ENCODE measurements at places on chromosomes 2 and 18. TPM values are rescaled to one million over a fixed set of nuclear protein-coding genes. Genes with fewer than 3 reads are reported as not detected.
A peak's percentile ranks its signal among the peaks of the same experiment; 100 is the strongest.

GRCh38 chr2:178476477-178476876, 1.9 kb downstream of the FKBP7 start:
- peaks cover 7% of the 10 kb centered on the region for H3K27me3 ChIP-seq
- peaks cover 13% of the 10 kb centered on the region for H3K4me1 ChIP-seq
- peak overlapping the region; percentile 66 for H3K4me3 ChIP-seq
- H3K27ac ChIP-seq: no peak overlapping the region
- no peak for DNase-seq
- no peaks in the 10 kb centered on the region for H3K36me3 ChIP-seq

DNA sequence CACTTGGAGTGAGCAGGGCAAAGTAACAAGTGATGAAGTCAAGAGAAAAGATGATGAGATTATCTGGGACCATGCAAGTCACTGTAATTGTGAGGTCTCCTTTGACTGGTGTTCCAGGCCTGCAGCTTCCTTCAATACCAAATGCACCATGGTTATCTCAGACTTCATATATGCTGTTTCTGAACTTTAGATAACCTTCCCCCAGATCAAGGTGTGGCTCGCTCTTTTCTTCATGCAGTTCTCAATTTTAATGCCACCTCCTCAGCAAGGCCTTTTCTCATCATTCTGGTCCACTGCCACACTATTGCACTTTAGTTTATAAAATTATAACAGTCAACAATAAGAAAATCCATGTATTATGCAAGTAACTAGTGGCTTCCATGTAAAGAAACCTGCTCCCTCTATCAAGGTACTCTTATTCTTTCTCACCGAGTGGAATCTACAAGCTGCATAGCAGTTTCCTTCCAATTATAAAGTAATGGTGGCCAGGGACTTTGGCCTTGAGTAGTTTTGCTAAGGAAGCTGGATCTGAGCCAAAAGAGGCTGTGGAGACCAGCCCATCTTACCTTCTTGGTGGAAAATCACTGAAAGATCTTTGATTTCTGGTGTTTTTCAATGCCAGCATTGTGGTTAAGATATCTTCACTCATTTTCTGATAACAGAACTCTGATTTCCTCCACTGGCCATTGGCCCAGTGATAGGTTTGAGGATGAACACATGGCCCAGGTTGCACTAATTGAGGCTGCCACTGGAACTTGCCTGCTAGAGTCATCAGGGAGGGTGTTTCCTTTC, 113.6 kb downstream of the KCNE4 start:
- H3K36me3 ChIP-seq: no peaks in the 10 kb centered on the region
- no peaks in the 10 kb centered on the region for H3K27me3 ChIP-seq
- H3K4me3 ChIP-seq: no peak overlapping the region
- DNase-seq: no peak

DNA sequence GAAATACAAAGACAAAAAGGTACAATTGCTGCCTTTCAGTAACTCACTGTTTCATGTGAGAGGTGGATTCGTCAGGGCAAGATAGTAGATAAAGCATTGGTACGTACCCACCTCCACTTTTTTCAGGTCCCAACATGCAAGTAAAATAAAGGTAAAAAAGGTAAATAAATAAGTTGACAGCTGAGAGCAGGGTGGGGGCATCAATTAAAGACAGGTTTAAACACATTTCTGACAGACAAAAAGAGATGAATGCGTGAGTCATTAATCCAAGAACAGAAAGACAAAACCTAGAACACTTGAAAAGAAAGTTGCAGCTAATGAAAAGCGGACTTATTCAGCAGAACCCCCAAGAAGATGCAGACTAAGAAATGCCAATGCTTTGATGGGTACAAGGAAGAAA, 979.6 kb upstream of the CDH2 start:
- no peak overlapping the region for H3K27ac ChIP-seq
- H3K27me3 ChIP-seq: no peaks in the 10 kb centered on the region
- no peaks in the 10 kb centered on the region for H3K4me1 ChIP-seq
- DNase-seq: no peak
- H3K36me3 ChIP-seq: no peaks in the 10 kb centered on the region

GRCh38 chr2:109144271-109144670, 15.3 kb downstream of the SH3RF3 start:
- no peaks in the 10 kb centered on the region for H3K36me3 ChIP-seq
- no peaks in the 10 kb centered on the region for H3K27me3 ChIP-seq
- H3K27ac ChIP-seq: no peak overlapping the region
- no peaks in the 10 kb centered on the region for H3K4me1 ChIP-seq
- no peak overlapping the region for H3K4me3 ChIP-seq
- no peak for DNase-seq

Gene GATA6
- total RNA-seq: 0.26 TPM

- H3K27ac ChIP-seq: no peak overlapping the region
- H3K4me3 ChIP-seq: no peak overlapping the region
- H3K36me3 ChIP-seq: no peaks in the 10 kb centered on the region
- no peaks in the 10 kb centered on the region for H3K27me3 ChIP-seq
- DNase-seq: peak; percentile 4
- no peaks in the 10 kb centered on the region for H3K4me1 ChIP-seq
Measured at GRCh38 chr18:29439398-29439797, 1262.5 kb upstream of the CDH2 start.

GRCh38 chr2:73283545-73284295, 558 bp downstream of the FBXO41 start:
- H3K27me3 ChIP-seq: peaks cover 42% of the 10 kb centered on the region
- H3K4me3 ChIP-seq: peak overlapping the region; percentile 80
- peak; percentile 27 for DNase-seq
- no peak overlapping the region for H3K27ac ChIP-seq
- H3K4me1 ChIP-seq: peaks cover 14% of the 10 kb centered on the region

Gene ORC4
- total RNA-seq: 165 TPM

- DNase-seq: no peak
- H3K27ac ChIP-seq: no peak overlapping the region
- no peaks in the 10 kb centered on the region for H3K27me3 ChIP-seq
- H3K4me1 ChIP-seq: peaks cover 20% of the 10 kb centered on the region
- H3K4me3 ChIP-seq: no peak overlapping the region
Measured at GRCh38 chr18:12699747-12700146, 2.8 kb downstream of the CEP76 start.

Gene GLI2
- total RNA-seq: 9.4 TPM

Gene LYPD6B
- total RNA-seq: not detected

DNA sequence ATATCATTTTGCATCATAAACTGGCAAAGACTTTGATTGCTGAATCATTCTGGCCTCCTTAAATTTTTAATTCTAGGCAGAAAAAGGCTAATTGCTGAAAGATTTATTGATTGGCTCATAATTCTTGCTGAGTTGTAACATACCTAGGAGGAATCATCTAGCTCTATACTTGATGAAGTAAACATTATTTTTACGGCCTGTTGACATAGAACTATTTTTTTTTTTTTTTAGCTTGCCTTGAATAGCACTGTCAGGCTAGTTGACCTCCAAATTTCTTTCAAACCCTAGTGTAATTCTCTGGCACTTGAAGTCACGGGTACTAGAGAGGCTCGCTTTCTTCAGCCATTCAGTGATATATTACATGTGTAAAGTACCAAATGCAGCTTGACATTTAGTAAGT, 2.8 kb downstream of the SERPINB12 start:
- DNase-seq: no peak
- H3K27me3 ChIP-seq: no peaks in the 10 kb centered on the region
- peaks cover 5% of the 10 kb centered on the region for H3K4me1 ChIP-seq
- no peak overlapping the region for H3K27ac ChIP-seq
- no peaks in the 10 kb centered on the region for H3K36me3 ChIP-seq

GRCh38 chr2:15779381-15780041, 160.8 kb upstream of the MYCN start:
- no peaks in the 10 kb centered on the region for H3K36me3 ChIP-seq
- H3K27ac ChIP-seq: no peak overlapping the region
- no peak overlapping the region for H3K4me3 ChIP-seq
- no peak for DNase-seq

Gene AGXT
- not detected for total RNA-seq

Gene NYAP2
- total RNA-seq: 0.07 TPM

Gene SPHKAP
- not detected for total RNA-seq

- H3K4me1 ChIP-seq: no peaks in the 10 kb centered on the region
- no peak for DNase-seq
- H3K4me3 ChIP-seq: no peak overlapping the region
- no peaks in the 10 kb centered on the region for H3K36me3 ChIP-seq
Measured at GRCh38 chr2:33777786-33778185, 178.7 kb upstream of the FAM98A start.

DNA sequence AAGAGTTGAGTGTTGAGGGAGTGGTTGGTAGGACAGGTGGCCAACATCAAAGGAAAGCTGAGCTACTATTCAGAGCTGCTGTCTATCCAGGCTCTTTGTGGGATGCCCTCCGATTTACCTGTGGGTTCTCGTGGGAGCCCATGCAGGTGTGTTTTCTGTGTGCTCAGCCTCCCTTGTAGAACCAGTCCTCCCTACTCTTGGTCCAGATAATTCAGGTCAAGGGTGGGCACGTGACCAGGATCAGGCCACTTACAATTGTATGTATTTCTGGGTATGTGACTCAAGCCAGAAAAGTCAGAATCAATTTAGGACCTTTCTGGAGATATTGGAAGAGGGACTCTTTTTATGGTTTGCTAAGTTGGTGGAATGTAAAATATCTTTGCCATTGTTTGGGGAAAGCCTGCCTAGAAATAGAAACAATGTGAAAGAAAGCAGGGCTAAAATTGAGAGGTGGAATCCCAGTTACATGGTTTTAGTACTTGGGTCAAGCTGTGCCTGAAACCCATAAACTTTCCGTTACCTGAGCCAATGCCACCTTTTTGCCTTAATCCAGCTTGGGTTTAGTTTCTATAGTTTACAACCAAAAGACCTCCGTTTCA, 93.2 kb downstream of the PDCL3 start:
- H3K36me3 ChIP-seq: no peaks in the 10 kb centered on the region
- H3K27me3 ChIP-seq: no peaks in the 10 kb centered on the region
- no peak overlapping the region for H3K27ac ChIP-seq

GRCh38 chr2:10933700-10934225, 22.0 kb downstream of the KCNF1 start:
- no peak overlapping the region for H3K27ac ChIP-seq
- H3K27me3 ChIP-seq: no peaks in the 10 kb centered on the region
- no peaks in the 10 kb centered on the region for H3K4me1 ChIP-seq

GRCh38 chr2:150487537-150488429, at the start of gene RND3:
Gene RND3, minus strand, starts transcription at chr2:150487667. Its CDS starts 250 bp downstream, at chr2:150487417.
- H3K27ac ChIP-seq: no peak within 1 kb of the TSS
- H3K36me3 ChIP-seq: no peaks in the 10 kb centered on the region
- H3K4me3 ChIP-seq: peak within 1 kb of the TSS; percentile 58
- peak; percentile 96 for DNase-seq
- H3K4me1 ChIP-seq: peaks cover 8% of the 10 kb centered on the region

Gene THSD7B
- 1.2 TPM for total RNA-seq

Gene GPR45
- not detected for total RNA-seq

DNA sequence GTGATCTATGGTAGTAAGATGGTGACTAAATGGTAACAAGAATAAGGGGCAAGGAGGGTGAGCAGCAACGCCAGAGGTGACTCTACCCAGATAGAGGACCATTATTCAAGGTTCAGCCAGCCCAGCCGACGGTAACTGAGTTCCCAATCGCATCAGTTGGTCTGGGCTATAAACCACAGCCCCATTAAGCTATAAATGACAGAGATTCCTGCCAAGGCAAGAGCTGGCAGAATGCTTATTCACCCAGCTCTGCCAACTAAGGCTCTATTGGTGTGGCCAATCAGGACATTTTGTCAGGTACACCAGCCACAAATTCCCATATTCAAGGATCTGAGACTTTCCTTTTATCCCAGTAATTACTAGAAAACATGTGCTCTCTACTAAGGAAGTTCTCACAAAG, 3.6 kb downstream of the CHN1 start:
- H3K27me3 ChIP-seq: no peaks in the 10 kb centered on the region
- DNase-seq: no peak
- H3K4me1 ChIP-seq: peaks cover 47% of the 10 kb centered on the region
- no peak overlapping the region for H3K4me3 ChIP-seq
- H3K27ac ChIP-seq: no peak overlapping the region

GRCh38 chr2:28098501-28099225, 208.1 kb downstream of the BABAM2 start:
- H3K4me3 ChIP-seq: no peak overlapping the region
- DNase-seq: no peak
- no peaks in the 10 kb centered on the region for H3K36me3 ChIP-seq
- H3K27me3 ChIP-seq: no peaks in the 10 kb centered on the region
- H3K27ac ChIP-seq: no peak overlapping the region

DNA sequence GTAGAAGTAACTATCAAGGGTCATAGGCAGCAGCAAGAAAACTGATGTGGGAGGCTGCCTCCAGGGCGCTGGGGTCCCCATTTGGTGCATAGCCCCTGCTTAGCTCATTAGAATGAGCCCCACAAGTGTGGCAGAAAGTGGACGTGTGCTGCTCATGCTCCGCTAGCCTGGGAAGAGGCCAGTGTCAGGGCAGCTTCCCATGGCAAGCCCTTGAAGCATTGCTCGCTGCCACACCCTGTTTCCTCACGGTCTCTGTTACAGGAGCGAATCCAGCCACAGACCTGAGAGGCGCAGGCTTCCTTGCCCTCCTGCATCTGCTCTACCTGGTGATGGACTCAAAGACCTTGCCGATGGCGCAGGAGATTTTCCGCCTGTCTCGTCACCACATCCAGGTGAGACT, 22.5 kb downstream of the ELMOD3 start:
- H3K27ac ChIP-seq: no peak overlapping the region
- no peak overlapping the region for H3K4me3 ChIP-seq
- H3K4me1 ChIP-seq: no peaks in the 10 kb centered on the region

DNA sequence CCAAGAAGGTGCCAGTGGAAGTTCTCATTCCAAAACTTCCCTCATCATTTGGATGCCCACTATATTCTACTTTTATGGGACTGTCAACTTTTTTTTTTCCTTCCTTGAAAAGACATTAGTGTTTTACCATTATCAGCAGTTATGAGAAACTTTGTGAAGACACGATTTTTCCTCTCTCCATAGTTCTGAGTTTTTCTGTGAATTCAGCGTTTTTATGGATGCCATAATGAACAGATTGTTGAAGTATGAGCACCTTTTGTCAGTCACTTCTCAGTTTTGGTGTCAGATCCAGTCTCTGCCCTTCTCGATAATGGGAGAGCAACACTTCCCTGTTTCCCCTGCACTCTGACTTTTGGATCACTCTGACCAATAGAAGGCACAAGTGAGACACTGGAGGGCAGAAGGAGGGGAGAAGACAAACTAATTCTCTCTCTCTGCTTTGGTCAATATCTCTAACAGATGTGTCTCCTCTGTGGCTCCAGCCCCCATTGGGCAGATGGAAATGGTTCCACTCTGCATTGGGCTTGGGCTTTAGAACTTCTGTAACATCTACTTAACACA, 53.5 kb upstream of the FN1 start:
- H3K4me3 ChIP-seq: no peak overlapping the region
- no peak overlapping the region for H3K27ac ChIP-seq
- no peaks in the 10 kb centered on the region for H3K4me1 ChIP-seq
- no peaks in the 10 kb centered on the region for H3K27me3 ChIP-seq
- no peak for DNase-seq

DNA sequence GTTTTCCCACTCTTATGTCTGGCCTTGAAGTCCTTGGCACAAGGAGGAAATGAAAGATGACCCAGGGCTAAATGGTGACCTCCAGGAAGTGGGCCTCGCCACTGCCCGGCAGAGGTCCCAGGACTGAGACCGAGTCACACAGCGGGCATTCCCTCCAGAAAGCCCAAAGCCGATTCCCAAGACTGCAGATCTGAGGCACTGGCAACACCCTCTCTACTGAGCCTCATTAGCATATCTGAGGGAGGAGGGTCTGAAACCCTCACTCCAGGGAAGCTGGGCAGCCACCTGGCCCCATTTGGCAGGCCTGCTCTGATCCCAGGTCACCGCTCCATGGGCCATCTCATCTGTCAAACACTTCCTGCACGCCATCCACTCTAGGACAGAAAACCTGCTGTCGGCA, 29.1 kb downstream of the FAM178B start:
- no peaks in the 10 kb centered on the region for H3K36me3 ChIP-seq
- H3K27ac ChIP-seq: no peak overlapping the region
- peaks cover 11% of the 10 kb centered on the region for H3K4me1 ChIP-seq
- DNase-seq: peak; percentile 67
- no peaks in the 10 kb centered on the region for H3K27me3 ChIP-seq

All from neural progenitor cell (in vitro differentiated cells).